Stimulated activated CD8-positive, alpha-beta memory T cell treated with anti-CD3 and anti-CD28 coated beads, Interleukin-4, amount 100 ng/mL, for 1 hour (primary cell): ENCODE measurements at places on chromosomes 11 and 22.

DNA sequence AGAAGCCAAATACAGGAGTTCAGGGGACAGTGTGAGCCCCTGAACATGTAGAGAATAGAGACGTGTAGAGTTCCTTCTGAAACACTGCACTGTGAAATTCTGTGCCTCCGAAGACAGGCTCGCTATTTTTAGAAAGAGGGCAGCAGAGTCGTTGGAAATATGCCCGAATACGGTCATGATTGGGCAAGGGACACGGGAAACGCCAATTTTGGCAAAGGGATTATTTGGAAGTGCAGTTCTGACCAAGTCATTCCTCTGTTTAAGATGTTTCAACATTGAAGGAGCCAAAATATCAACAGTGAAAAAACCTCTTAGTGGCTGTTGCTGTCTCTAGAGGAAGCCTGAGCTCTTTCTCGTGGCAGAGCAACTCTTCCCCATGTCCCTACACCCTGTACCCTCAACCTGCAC is 9.5 kb upstream of the CBX6 start:
- no peak for DNase-seq

DNA sequence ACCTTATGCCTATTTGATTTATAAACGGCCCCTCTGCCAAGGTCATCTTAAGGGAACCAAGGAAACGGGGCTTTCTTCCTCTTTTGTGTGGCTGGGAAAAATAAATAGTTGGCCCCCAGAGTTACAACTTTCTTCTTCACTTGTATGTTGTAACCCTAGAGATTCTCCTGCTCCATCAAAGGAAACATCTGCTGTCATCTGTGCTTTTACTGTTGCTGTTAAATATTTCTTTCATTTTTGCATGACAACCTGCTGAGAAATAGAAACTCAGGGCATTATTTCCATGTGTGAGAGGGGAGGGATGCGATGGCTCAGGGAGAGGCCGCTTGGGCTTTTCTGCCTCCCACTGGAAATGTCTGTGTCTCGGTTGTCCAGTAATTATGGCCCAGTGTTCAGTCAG is 21.8 kb upstream of the CDC42EP2 start:
- no peak for DNase-seq

DNA sequence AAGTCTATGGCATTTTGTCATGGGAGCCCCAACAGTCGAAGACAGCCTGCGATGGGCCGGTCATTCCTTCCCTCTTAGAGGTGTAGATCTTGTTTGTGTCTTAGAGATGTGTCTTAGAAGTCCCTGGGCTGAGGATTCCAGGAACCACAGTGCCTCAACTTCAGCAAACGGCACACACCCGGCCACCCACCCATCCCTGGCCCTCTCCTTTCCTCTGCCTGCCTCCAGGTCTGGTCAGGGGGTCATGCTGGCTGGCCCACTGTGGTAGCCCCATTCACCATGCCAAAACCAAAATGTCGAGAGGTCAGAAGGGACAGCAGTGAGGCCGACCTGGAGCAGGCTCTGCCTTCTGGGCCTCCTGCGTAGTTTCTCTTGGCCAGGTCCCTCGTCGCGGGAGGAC is 857.9 kb downstream of the TBC1D22A start:
- DNase-seq = no peak

GRCh38 chr11:121595717-121596161 is 143.0 kb upstream of the SORL1-AS1 start:
- no peak for DNase-seq

- DNase-seq = no peak
Measured at GRCh38 chr11:9838229-9838628, 174.4 kb downstream of the SWAP70 start.

GRCh38 chr11:116792869-116793771 is 1.4 kb upstream of the APOA5 start:
- DNase-seq = no peak

GRCh38 chr11:27057091-27057780 is 16.6 kb downstream of the BBOX1 start:
- no peak for DNase-seq

DNA sequence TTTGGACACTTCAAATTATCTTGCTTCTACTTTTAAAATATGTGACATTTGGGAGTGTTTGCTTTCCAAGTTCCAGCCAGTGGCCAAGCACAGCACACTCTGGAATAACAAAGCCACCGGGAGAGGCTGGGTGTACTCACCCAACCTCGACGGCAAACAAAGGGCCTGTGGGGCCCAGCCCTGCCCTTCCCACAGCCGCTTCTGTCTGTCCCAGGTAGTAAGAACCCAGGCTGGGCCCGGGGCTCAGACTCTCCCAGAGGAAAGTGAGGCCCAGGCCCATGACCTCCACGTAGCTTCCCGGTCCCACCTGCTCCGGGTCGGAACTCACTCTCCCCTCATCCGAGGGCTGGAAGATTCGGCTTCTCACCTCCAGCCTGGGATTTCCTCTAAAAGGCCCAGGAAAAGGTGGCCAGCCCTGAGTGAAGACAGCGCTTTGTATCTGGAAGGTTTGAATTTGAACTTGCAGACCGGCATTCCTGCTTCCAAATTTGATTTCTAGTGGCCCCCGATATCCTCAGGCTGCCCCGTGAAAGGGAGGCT is 93.5 kb downstream of the CELSR1 start:
- no peak for DNase-seq

- DNase-seq = no peak
Measured at GRCh38 chr11:9533736-9534473, 39.6 kb upstream of the WEE1 start.

GRCh38 chr22:37022483-37023337 is 3.2 kb downstream of the MPST start:
- DNase-seq = no peak

- no peak for DNase-seq
Measured at GRCh38 chr11:60852117-60852981, 3.4 kb downstream of the PTGDR2 start.

- DNase-seq = no peak
Measured at GRCh38 chr22:33018232-33018864, 39.8 kb downstream of the SYN3 start.

DNA sequence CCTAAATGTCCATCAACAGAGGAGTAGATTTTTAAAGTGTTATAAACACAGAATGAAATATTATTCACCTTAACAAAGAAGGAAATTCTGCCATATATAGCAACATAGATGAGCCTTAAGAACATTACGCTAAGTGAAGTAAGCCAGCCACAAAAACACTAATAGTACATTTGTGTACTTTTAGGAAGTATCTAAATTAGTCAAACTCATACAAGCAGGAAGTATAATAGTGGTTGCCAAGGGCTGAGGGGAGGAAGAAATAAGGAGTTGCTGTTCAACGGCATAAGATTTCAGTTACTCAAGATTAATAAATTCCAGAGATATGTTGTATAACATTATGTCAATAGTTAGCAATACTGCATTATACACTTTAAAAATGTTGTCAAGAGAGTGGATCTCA is 181.7 kb upstream of the ZC3H12C start:
- DNase-seq = no peak

GRCh38 chr11:130804306-130805076 is 111.8 kb downstream of the SNX19 start:
- no peak for DNase-seq

- no peak for DNase-seq
Measured at GRCh38 chr11:130999992-131000770, 83.9 kb upstream of the SNX19 start.

GRCh38 chr11:121884626-121885025 is 231.4 kb downstream of the BLID start:
- no peak for DNase-seq

DNA sequence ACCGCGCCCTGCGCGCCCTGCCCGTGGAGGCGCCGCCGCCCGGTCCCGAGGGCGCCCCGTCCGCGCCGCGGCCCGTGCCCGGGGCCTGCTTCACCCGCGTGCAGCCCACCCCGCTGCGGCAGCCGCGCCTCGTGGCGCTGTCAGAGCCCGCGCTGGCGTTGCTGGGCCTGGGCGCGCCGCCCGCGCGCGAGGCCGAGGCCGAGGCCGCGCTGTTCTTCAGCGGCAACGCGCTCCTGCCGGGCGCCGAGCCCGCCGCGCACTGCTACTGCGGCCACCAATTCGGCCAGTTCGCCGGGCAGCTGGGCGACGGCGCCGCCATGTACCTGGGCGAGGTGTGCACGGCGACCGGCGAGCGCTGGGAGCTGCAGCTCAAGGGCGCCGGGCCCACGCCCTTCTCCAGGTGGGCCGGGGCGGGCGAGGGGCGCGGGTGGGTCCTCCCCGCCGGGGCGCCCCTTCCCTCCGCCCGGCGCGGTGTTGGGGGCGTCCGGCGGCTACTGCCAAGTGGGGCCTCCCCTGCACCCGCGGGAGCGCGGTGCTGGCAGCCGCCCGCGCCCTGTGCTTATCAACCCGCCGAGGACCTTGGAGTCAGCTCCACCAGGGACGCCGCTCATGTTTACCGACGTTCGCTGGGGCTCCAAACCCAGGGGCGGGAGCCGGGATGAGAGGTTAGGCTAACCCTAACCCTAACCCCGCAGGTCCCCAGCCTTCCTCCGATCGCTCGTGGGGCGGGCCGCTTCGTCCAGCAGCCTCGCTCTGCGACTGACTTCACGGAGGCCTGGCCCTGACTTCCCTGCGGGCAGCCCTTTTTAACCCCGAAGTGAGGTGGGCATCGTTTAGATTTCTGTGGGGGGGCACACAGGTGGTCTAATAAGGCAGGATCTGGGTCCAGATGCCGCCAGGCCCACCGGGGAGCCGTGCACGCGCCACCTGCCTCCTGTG is 649 bp downstream of the SELENOO start:
- no peak for DNase-seq

- no peak for DNase-seq
Measured at GRCh38 chr11:36150986-36151385, 138.2 kb downstream of the COMMD9 start.

- DNase-seq = no peak
Measured at GRCh38 chr22:22072169-22072836, 89.7 kb upstream of the TOP3B start.

DNA sequence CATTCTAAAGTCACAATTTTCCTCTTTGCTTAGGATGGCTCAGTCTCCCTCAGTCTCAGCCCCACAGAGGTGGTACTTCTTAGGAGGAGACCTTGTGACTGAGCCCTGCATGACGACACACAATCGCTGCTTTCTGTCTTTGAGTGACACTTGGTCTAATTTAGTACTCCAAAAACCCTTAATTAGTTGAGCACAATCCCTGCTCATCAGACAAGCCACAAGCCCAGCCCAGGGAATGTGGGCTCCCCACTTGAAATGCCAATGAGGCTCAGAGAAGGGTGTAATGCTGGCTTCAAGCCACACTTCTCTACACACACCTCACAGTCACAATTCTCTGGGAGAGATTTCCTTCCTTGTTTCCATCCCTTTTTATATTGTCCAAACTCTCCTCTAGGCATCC is 101.8 kb downstream of the FEZ1 start:
- no peak for DNase-seq

DNA sequence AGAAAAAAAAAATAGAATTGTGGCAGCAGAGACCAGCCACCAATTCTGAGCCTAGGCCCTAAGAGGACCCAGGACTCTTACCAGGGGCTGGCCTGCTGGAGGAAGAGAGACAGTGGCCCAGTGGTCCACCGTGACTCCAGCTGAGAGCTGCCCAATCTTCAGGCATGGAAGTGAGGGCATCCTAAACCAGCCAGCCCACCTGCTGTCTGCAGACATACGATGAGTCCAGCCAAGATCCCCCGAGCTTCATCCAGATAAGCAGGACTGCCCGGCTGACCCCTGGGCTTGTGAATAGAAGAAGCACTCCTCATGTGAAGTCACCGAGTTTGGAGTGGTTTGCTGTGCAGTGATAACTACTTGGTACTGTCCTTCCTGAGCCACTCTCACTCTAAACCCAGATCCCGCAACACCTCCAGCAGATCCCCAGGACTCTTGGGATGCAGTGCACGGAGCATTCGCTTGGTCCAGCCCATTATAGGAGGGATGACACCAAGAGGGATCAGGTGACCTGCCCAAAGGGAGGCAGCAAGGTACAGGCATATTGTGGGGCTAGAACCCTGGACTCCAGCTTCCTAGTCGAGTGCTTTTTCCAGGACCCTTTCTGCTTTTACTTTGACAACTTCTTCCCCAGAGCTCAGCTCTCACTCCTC is 41.7 kb upstream of the FGF3 start:
- no peak for DNase-seq

DNA sequence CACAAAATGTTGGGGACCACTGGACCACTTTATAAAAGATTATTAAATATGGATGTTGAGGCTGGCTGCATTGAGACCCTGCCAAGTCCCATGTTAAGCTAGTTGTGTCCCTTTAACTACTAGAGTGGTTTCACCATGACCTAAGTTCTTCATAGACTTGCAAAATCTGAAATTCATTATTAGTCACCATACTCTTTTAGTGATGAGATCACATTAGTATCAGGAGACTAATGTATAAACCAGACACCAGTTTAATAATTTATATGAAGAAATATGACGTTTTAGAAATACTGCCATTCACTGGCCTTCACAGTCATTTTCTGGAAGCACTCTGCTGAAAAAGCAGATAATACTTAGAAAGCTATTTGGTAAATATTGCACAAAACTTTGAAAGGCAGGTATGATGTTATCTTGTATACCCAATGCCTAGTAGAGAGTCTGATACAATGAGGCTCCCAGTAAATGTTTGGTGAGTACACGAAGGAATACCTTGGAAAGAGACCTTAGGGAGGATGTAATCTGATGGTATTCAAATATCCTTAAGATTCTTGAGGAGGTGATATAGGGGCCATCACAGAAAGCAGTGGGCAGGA is 728.2 kb upstream of the ANO5 start:
- DNase-seq = no peak

GRCh38 chr22:28375761-28376534 is 303.7 kb downstream of the TTC28 start:
- no peak for DNase-seq

DNA sequence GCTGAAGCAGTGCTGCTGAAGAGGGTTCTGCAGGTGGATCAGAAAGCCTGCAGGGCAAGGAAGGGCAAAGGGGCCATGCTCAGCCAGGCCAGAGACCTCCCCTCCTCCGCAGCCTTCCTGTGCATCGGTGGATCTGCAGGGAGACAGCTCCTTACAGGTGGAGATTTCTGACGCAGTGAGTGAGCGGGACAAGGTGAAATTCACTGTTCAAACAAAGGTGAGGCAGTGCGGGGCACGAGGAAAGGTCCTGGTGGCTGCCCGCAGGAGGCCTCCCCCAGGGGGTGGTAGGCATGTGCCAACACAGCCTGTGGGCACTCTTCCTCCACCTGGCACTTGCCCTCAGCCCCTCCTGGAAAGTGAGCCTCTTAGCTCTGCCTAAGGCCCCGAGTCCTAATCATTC is 8.6 kb downstream of the CFL1 start:
- DNase-seq = no peak

- no peak for DNase-seq
Measured at GRCh38 chr22:44669561-44669976, 32.4 kb upstream of the PRR5 start.
